ENCODE measurements at places on chromosomes 12 and 14.

- DNase-seq, result no peak
Observed at GRCh38 chr12:9760699-9761418, at the start of gene CD69. CD69 (minus strand) TSS chr12:9760901; CDS start chr12:9760820, 81 bp downstream.

DNA sequence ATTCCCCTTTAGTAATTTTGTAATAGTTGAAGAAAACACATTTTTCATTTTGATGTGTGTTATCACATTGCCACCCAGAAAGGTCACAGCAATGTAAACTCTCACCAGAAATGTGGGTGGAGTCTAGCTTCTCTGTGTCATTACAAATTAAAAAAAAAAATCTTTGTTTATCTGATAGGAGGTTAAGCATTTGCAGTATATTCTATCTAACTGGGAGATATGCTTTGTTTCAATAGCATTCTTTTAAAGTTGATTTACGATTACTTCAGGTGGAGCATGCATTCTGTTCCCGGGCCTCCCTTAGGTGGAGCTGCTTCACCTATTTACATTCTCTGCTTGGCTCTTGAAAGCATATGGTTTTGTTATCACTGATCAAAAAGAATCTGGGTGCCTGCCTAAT is 7.8 kb downstream of the ADIPOR2 start:
- DNase-seq, result no peak

GRCh38 chr12:6341417-6342139 is at the start of gene TNFRSF1A:
TNFRSF1A (minus strand) TSS chr12:6342076; CDS start chr12:6341814, 262 bp downstream.
- DNase-seq, result no peak

- DNase-seq, result no peak
Observed at GRCh38 chr12:18261273-18261672, at the start of gene PIK3C2G. PIK3C2G (plus strand) TSS chr12:18261518; CDS start chr12:18282082, 20,564 bp downstream.

- DNase-seq, result no peak
Observed at GRCh38 chr12:42166501-42166900, 21.8 kb upstream of the GXYLT1 start.

GRCh38 chr14:85380881-85381280 is 149.1 kb upstream of the FLRT2 start:
- DNase-seq, result no peak

DNA sequence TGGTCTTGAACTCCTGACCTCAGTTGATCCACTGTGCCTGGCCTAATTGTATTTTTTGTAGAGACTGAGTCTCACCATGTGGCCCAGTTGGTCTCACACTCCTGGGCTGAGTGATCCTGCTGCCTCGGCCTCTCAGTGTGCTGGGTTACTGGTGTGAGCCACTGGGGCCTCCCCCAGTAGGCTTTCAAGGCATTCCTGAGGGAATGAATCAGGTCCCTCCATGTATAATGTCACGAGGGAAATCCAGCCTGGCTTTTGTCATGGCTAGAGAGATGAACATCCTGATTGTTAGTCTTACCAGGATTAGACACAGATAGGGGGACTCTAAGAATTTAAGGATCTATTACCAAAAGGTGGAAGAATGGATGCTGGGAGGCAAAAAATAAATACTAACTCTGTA is 51.9 kb downstream of the CPSF2 start:
- peak; percentile 7 for DNase-seq

GRCh38 chr14:27305441-27305945 is 707.7 kb upstream of the NOVA1 start:
- DNase-seq, result no peak

DNA sequence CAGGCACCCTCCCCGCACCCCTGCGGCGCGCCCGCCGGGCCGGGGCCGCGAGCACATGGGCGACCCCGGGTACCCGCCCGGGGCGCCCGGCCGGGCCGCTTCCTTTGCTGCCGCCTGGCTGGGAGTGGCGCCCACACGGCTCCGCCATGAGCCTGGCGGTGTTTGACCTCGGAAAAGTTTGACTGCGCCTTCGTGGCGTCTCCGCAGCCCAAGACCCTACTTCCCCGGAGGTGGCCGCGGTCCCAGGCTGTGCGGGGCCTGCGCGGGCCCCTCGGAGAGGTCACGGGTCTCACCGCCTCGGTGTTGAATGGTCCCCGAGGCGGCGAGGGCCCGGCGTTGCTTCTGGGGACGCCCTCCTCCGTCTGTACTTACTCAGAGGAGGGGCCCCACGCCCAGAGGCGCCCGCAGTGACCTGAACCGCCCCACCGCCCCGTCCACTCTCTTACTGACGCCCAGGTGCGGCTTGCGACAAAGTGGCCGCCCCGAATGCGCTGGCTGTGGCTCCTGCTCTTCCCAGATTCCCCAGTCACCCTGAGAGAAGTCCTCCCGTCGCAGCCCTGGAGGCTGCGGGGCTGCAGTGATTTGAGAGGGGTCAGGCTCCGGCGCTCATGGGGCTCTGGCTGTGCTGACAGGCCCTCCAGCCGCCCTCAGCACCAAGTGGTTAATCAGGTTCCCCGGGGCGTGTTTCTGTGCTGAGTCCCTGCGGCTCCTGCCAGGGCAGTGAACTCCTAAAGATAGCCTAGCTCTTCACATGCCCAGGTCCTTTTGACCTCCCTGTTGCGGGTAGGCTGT is 5.8 kb downstream of the KMT5A start:
- no peak for DNase-seq

GRCh38 chr12:79409562-79409961 is 281.2 kb downstream of the PAWR start:
- no peak for DNase-seq

GRCh38 chr12:21911832-21912231 is 29.4 kb downstream of the ABCC9 start:
- DNase-seq, result no peak

DNA sequence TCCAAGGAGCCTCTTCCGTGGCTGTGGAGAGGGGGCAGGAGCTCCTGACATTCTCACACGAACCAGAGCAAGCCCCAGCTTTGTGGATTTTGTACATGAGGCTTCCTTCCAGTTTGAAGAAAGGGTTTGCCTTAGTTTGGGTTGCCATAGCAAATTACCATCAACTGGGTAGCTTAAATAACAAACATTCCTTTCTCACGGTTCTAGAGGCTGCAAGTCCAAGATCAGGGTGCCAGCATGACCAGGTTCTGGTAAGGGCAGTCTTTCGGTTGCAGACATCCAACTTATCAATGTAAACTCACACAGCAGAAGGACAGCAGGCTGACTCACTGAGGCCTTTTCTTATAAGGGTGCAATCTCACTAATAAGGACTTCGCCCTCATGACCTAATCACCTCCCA is 25.9 kb upstream of the STAB2 start:
- DNase-seq, result no peak

- no peak for DNase-seq
Observed at GRCh38 chr14:88029500-88029899, 24.6 kb downstream of the GPR65 start.

DNA sequence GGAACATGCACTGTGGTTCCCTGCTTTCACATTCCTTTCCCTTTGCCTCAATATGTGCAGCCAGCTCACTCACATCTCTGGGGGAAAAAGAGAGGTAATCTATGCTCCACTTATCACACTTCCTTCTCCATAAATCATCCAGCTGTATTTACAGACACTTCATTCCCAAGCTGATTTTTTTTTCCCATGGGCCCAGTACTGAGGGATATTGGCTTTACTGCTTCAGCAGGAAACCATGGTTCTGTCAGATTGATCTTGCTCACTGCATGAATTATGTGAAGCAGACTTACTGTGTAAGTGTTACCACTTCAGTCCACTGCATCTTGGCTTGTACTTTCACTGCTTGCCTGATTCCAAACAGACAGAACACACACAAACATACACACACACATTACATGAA is 555.6 kb downstream of the CCER1 start:
- no peak for DNase-seq

- no peak for DNase-seq
Observed at GRCh38 chr14:86802726-86803125, 1190.3 kb downstream of the GALC start.

DNA sequence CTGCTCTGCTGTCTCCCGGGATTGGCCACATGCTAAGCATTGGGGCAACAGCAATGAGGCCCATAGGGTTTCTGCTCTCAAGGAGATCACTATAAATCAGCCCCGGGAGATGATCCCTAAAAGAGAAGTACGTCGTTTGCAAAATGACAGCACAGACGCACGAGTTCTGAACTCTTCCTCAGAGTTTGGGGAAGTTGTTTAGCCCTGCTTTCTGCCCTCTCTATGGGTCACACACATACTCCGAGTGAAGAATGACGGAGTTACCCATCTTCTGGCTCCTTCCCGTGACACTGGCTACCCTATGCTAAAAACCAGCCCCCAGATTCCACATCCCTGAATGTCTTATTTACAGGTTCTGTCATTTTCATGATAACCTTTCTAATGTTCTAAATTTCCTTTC is 258.0 kb upstream of the PLEKHG7 start:
- no peak for DNase-seq

DNA sequence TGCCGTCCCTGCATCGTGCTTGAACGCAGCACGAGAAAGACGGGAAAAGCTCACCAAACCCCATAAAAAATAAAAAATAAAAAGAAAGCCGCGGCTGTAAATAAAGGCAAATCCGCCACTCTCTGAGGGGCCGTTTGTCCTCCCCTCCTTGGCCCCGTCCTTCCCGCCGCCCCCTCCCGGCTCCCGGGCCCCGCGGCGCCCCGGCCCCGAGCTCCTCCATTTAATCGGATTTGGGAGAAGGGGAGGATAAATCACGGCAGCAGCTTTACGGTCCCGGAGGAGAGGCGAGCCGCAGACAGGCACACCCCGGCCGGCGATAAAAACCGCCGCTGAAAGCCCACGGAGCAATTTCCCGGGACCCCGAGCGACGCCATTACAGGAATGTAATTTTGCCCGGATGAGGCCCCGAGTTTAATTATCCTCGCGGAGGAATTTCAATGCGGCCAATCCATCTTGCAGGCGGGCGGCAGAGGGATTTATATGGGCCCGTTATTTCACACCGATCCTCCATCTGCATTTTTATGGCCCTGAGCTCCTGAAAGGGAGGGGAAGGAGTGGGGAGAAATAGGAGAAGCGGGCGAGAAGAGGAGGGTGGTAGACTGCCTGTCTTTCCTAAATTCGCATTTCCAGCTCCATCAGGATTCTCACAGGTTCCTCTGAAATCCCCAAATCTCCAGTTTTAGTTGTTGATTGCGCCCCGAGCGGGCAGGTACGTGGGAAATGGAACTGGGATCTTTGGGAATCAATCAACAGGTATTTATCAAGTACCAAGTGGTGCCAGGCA is 1.3 kb upstream of the ATP5MC2 start:
- DNase-seq, result no peak

DNA sequence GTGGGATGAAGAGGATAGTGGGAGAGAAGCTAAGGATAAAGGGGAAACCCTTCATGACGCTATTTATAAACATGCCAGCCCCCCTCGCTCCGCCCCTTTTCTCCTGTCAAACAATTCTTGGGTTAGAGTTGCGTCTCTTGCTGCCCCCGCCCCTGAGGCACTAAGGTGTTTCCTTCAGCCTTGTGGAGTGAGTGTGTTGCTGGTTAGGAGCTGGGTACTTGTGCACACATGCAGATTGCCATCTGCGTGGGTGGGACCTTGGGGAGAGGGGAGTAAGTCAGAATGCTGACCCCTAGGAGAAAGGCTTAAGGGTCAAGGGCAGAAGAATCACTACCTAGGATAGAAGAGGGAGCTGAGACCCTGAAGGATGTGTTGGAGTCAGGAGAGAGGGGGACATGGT is 5.4 kb downstream of the FOXJ2 start:
- DNase-seq, result no peak

DNA sequence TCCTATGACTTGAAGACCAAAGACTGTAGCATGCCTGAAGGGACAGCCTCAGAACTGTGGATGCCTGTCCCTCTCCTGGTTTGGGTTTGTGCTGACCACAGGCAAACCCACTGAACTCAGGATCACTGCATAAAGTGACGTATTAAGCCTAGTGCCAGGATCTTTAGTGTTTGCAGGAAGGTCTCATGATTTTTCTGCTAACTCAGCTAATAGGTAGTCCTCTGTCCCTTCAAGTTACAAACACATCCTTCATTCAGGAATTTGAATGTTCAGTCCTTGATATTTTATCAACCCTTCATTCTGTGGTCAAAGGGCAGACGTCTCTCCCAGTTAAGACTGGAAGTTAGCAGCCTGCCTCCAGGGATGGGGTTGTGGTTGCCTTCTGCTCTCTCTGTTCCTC is 10.3 kb upstream of the OAS3 start:
- DNase-seq, result no peak

- no peak for DNase-seq
Observed at GRCh38 chr14:89332031-89332430, 85.0 kb downstream of the FOXN3 start.

DNA sequence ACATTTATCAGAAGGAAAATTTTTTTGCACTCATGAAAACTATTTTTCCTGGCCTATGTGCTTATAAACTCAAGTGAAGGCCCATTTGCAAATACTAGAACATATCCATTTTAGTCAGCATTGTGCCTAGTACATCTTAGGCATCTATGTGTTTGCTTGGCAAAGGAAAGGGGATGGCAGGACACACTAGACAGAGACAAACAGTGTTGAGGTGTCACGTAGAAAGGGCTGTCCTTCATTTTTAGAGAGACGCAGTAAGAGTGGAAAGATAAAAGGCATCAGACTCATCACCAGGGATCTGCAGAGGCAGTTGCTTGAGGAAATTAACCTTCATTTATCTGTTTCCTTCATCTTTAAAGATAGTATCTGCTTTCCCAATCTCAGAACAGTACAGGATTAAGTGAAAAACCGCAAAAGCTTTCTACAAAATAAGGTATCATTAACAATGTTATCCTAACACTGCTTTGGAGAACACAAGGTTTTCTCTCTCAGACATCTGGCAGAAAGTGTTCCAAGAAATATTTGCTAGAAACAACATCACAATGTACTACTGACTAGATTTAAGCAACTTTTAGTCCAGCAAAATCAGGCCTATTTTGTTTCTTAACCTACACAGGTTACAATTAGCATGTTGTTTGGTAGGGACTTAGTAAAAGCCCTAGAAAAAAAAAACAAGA is 2.0 kb downstream of the YBX3 start:
- no peak for DNase-seq

GRCh38 chr14:69518289-69519101 is 34.0 kb downstream of the PLEKHD1 start:
- no peak for DNase-seq

DNA sequence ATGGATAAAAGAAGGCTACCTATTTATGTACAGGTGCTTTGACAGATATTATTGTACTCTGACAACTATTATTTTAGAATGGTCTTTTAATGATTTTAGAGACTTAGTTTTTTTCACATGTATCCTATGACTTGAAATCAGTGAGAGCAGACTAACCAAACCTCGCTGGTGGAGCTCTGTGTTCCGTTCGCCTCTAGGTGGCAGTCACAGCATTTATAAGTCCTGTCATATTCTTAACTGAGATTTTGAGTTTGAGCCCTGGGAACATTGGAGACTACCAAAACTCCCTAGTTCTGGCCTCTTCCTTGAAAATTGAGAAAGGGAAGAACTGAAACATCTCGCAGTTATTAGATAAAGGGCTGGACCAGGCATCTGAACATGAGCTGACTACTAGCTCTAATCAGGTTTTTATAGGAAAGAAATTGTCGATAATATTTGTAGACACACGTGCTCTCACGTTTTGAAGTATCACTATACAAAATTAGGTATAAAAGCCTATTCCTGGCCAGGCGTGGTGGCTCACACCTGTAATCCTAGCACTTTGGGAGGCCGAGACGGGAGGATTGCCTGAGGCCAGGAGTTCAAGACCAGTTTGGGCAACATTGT is 48.3 kb downstream of the TTLL5 start:
- DNase-seq, result peak; percentile 44

GRCh38 chr14:32400480-32400879 is 71.4 kb downstream of the AKAP6 start:
- DNase-seq, result peak; percentile 44
